ENCODE measurements at places on chromosomes 7 and 10.

- DNase-seq = no peak
Observed at GRCh38 chr7:121384265-121384664, 11.8 kb downstream of the FAM3C start.

- DNase-seq = no peak
Observed at GRCh38 chr7:7190142-7190541, 7.8 kb downstream of the C1GALT1 start.

GRCh38 chr10:8913720-8914119 is 859.2 kb downstream of the GATA3 start:
- no peak for DNase-seq

- no peak for DNase-seq
Observed at GRCh38 chr7:988426-988911, 5.5 kb downstream of the CYP2W1 start.

GRCh38 chr10:32204606-32205005 is 142.4 kb downstream of the EPC1 start:
- DNase-seq = no peak

DNA sequence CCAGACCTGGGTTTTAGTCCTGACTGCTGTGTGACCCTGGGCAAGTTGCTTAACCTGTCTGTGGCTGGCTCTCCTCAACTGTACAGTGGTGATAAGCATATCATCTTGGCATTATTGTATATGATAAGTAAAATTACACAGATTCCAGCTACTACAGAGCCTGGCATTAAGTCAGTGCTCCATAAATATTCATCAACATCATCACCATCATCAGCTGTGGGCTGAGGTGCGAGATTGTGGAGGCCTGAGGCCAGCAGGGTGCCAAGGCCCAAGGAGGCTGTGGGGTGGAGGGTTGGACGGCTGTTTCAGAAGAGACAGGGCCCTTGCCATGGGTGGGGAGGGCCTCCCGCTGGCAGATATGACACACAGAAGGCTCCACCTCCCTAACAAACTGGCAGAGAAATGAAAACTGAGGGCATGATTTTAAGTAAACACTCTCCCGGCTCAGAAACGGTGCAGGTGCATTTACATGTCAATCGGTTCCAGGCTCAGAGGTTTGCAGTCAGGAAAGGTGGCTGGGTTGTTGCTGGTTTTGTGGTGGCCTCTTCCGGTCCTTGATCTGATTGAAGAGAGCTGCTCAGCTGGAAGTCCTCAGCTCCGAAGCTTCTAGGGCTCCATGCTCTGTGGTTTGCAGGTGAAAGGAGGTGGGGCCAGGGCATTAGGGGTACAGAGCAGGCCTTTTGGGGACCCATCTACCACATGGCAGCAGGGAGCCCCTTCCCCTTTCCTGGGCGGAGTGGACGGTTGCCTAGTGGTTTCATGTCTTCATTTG is 10.2 kb downstream of the CRYGN start:
- DNase-seq = peak; percentile 29

DNA sequence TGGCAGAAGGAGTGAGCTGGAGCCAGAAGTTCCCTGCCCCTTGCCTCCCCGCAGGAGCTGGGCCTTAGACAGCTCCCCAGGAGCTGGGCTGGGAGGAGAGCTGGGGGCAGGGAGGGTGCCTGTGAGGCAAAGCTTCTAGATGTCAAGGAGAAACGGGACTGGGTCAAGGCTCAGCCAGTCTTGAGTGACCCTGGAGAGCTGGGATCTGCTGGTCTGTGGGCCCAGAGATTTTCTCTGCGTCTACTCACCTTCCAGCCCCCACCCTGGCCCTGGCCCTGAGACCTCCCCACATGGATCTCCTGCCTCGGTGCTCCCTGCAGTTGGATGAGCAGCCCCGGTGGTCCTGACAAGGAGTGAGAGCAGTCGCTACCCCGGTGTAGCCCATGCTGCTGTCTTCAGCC is 20.3 kb upstream of the SHH start:
- no peak for DNase-seq

- DNase-seq = peak; percentile 48
Observed at GRCh38 chr7:107505997-107506673, 36.3 kb downstream of the GPR22 start.

GRCh38 chr7:127988751-127989150 is 42.5 kb downstream of the LRRC4 start:
- no peak for DNase-seq

DNA sequence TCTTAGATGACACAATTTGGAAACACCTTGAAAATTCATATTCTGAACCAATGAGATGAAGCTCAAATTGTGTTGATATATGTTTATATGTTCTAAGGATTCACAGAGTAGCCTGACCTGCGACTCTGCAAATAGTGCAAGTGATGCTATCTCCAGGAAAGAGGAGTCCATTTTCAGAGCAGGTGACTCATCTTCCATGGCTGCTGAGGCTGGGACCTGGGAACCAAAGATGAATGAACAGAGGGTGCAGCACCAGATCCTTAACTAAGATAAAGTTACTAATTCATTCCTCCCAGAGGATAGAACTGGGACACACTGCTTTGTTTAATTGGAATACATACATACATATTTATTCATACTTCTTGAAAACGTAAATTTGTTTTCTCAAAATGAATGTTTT is 240.6 kb upstream of the SEMA3C start:
- DNase-seq = no peak

GRCh38 chr10:7409732-7410168 is 1.1 kb downstream of the SFMBT2 start:
- DNase-seq = no peak

DNA sequence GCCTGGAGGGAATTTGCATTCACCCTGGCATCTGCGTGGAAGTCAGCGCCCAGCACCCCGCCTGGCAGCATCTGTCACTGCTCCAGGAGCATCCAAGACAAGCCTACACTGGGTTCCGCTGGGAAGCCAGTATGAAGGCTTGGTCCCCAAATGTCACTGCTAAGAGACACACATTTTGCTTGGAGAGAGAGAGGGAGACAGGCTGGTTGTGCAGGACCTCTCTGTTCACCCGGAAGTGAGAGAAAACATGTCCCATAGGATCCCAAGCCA is 119.5 kb downstream of the SEC23IP start:
- no peak for DNase-seq

DNA sequence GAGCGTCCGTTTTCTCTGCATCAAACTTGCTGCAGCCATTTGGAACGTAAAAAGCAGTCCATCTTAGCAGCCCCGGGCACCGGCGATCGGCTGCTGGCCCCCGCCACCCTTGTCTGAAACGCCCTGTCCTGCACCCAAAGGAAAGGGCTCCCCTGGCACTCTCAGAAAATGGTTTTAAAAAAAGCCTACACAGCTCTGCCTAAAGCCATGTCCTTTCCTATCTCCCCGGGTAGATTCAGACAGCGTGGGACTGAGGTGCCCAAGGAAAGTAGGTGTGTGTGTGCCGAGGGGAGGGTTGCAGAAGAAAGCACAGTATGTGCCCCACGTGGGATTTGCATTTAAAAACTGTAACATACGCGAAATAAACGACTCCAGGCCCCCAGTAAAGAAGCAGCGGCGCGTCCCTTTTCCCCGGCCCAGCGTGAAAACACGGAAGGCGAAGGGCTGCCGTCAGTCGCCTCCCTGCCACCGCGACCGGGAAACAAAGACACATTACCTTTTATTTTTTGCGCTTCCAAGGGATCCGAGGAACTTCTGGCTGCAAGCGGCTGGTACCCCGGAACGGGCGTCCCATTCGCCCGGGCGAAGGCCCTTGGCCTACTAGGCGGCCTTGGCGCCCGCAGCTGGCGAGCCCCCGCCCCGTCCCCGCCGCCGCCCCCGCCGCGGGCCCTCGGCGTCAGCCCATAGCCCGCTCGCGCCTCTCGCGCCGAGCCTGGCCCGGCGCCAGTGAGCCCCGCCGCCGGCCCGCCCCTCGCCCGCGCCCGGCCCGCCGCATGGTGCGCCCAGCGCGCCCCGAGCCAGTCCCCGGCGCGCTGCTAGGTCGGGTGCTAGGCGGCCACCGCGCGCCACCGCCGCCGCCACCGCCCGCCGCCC is 304.6 kb downstream of the PRPF18 start:
- DNase-seq = no peak

GRCh38 chr7:19999681-20000080 is 217.5 kb downstream of the MACC1 start:
- DNase-seq = no peak

DNA sequence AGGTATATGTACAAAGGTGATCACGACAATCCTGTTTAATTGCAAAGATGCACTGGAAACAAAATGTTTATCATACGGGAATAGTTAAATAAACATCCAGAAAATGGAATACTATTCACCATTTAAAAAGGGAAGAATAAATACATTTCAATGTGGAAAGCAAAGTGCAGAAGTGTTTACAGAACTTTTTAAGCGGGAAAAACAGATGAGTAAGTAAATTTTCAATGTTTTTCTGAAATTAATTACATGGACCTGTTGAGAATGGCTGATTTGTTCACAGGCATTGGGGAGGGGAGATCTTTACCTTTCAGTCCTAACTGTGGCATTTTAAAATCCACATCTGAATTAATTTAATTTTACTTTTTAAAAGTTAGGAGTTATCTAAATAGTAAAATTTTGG is 7.1 kb downstream of the MTPN start:
- no peak for DNase-seq

DNA sequence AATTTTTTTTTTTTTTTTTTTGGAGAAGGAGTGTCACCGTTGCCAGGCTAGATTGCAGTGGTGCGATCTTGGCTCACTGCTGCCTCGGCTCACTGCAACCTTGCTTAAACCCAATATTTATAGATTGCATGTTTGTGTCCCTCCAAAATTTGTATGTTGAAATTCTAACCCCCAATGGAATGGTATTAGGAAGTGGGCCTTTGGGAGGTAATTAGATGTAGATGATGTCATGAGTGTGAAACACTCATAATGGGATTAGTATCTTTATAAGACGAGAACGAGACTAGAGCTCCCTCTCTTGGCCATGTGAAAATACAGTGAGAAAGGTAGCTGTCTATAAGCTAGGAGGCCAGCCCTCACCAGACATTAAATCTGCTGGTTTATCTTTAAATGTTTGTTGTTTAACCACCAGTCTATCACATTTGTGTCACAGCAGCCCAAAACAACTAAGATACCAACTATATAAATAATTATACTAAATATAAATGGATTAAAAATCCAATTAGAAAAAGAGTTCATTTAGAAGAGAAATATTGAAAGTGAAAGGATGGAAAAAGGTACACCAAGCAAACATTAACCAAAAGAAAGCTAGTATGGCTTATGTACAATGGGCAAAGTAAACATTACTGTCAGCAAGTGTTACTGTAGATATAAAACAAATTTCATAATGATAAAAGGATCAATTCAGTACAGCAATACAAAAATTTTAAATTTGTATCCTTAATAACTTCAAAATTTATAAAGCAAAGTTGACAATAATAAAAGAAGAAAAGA is 9.3 kb downstream of the TCAF1 start:
- DNase-seq = no peak

DNA sequence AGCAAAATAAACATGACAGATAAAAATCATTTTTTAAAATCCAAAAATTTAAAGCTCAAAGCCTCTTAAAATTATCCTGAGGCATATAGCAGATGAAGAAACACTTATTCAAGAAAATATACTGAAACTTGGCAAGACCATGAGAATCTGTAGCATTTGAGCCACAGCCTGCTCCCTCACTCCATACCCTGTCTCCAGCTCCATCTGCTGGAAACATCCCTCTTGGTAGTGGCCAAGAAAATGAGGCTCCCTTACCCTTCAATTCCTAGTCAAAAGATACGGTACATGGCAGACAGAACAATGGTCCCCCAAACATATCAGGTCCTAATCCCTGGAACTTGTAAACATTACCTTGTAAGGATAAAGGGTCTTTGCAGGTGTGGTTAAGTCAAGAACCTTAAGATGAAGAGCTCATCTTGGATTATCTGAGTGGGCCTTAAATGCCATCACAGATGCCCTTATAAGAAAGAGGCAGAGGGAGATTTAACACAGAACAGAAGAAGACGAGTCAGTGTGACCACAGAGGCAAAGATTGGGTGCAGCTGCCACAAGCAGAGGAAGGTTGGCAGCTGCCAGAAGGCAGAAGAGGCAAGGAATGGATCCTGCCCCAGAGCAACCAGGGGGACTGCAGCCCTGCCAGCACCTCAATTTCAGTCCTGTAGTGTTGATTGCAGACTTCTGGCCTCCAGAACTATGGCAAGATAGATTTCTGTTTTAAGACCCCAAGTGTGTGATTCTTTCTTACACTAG is 149.4 kb downstream of the ZNF248 start:
- DNase-seq = no peak

DNA sequence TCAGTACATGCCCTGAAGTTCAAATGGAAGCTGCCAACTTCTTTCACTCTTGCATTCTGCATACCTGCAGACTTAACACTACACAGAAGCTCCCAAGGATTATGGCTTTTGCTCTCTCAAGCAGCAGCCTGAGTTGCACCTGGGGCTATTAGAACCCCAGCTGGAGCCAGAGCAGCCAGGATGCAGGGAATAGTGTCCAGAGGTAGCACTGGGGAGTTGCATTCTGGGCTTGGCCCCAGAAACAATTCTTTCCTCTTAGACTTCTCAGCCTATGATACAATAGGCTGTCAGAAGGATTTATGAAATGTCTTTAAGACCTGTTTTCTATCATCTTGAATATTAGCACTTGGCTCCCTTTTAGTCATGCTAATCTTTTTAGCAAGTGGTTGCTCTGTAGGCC is 886.7 kb upstream of the GHITM start:
- no peak for DNase-seq

DNA sequence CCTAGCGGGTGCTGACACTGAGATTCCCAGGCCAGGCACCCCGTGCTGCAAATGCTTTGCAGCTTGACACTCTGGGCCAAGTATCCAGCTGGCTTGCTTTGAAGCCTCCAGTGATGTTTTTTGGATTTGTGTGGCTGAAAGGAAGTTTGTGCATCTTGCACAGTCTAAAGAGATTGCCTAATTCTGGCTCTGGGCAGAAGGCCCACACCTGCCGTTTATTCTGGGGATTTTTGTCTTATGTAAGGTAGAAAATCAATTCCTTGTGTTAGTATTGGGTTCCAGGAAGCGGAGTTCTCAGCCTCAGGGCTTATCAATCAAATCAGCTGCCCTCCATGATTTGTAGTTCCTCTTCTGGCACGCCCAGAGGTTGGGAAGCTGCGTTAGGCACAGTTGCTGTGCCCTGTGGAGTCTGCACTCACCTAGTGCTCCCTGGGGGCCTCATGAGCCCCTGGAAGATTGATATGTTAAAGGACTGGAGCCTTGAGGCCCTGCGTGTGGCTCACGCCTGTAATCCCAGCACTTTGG is 8.4 kb upstream of the PURB start:
- DNase-seq = no peak

- DNase-seq = no peak
Observed at GRCh38 chr10:46308113-46308415, 21.3 kb downstream of the ANTXRL start.

- no peak for DNase-seq
Observed at GRCh38 chr7:24227603-24228359, 56.2 kb upstream of the NPY start.

GRCh38 chr10:33712825-33713224 is 378.4 kb upstream of the NRP1 start:
- DNase-seq = no peak

- DNase-seq = no peak
Observed at GRCh38 chr7:77351539-77352004, 64.6 kb downstream of the GSAP start.

- DNase-seq = no peak
Observed at GRCh38 chr10:111151595-111152307, 74.9 kb downstream of the ADRA2A start.

GRCh38 chr7:65750511-65751344 is 122.1 kb upstream of the VKORC1L1 start:
- peak; percentile 78 for DNase-seq
